ENCODE measurements at places on chromosomes 1 and 21.

DNA sequence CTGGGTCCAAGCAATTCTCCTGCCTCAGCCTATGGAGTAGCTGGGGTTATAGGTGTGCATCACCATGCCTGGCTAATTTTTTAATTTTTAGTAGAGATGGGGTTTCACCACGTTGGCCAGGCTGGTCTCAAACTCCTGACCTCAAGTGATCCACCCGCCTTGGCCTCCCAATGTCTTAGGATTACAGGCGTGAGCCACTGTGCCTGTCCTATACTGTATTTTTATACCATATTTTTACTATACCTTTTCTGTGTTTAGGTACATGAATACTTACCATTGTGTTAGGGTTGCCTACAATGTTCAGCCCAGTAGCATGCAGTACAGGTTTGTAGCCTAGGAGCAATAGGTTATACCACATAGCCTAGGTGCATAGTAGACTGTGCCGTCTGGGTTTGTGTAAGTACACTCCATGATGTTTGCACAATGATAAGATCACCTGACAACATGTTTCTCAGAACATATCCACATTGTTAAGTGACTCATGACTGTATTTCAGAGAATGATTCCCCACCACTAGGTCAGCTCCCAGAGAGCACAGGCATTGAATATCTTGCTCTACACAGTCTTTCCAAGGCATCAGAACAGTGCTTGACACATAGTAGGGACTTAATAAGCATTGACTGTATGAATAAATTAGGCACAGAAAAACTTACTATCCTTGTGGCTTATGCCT lies 6.0 kb upstream of the CITED4 start:
- DNase-seq, result no peak

GRCh38 chr21:44815852-44816628 lies 1.8 kb downstream of the SUMO3 start:
- no peak for DNase-seq

DNA sequence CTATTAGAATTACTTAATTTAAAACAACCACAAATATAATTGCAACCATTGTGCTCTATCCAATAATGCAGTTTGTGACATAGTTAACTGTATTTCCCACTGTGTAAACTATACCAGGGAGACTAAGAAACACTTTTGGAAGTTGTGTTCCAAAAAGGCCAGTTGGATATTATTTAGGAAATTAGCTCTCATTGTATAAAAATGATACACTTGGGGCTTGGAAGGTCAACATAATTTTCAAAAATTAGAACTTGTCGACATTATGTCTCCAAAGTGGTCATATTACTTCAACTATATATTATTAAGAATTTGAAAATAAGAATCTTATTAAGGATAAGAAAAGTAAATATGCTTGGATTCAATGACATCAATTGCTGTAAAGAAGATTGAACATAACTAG lies 876.6 kb downstream of the MRPL39 start:
- DNase-seq, result no peak

DNA sequence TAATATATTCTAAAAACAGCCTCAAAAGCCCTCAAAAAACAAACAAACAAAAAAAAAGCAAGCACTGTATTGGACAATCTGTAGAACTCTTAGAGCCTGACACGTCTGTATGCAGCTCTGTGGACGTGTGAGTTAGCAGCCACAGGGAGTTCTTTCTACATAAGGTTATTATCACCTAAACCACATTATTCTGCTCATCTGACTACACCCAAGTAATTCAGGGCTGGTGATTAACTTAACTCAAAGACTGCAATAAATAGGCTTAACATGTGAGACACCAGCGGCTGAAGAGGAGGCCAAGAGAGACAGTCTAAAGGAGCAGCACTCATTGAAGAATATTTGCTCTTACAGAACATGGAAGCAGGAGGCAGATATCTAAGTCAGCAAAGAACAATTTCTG lies 316.0 kb downstream of the VAV3 start:
- no peak for DNase-seq

DNA sequence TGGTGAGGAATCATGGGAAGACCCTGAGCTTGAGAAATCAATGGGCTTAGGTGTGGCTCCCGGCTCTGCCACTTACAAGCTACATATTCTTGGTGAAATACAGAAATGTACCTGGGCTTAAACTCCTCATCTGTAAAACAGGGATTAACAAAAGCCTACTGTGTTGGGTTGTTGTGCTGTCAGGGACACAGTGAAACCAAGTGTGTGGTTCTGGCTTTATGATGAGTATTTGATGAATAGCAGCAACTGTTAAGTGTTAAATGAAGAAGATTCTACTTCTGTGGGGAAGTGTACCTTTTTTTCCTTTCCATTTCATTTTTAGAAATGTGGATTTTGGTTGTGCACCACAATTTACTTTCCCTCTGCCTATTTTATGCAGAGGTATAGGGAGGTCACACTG lies 41.1 kb upstream of the DUSP10 start:
- DNase-seq, result no peak

Data from cortex of kidney (tissue), 1 donor.